Mesothelial cell of epicardium (in vitro differentiated cells): ENCODE measurements at places on chromosomes 11 and 22. TPM values are rescaled to one million over a fixed set of nuclear protein-coding genes. Genes with fewer than 3 reads are reported as not detected.

Gene VWCE
- 6.2 to 8.7 TPM (median 8.2 TPM) in 3 replicates for total RNA-seq

Gene LRRC10B
- total RNA-seq = 0.09 to 0.16 TPM (median 0.11 TPM) in 3 replicates

Gene EMID1
- total RNA-seq = 15.7 to 18.1 TPM (median 17.6 TPM) in 3 replicates

Gene TREH
- total RNA-seq = 0.11 TPM in 1 of 3 replicates, not detected in the others

Gene PRR5L
- total RNA-seq = 5.2 to 6.7 TPM (median 6.5 TPM) in 3 replicates

Gene RCOR2
- 28.6 to 33.7 TPM (median 30.6 TPM) in 3 replicates for total RNA-seq

Gene NXPE4
- total RNA-seq = not detected in 3 replicates

Gene FIBIN
- 7.0 to 9.3 TPM (median 8.9 TPM) in 3 replicates for total RNA-seq

Gene GNAZ
- 5.8 to 6.5 TPM (median 6.0 TPM) in 3 replicates for total RNA-seq

Gene TIMM10
- 41.7 to 46.3 TPM (median 44.0 TPM) in 3 replicates for total RNA-seq

Gene SHISAL1
- 0.58 to 0.72 TPM (median 0.62 TPM) in 3 replicates for total RNA-seq

- no peaks in the 10 kb centered on the region for H3K27me3 ChIP-seq
- no peak overlapping the region for H3K4me3 ChIP-seq
- H3K27ac ChIP-seq = no peak overlapping the region
- H3K36me3 ChIP-seq = peaks cover 2% of the 10 kb centered on the region
- H3K4me1 ChIP-seq = no peaks in the 10 kb centered on the region
- DNase-seq = no peak
These were observed 75.4 kb downstream of the MYEOV start for GRCh38 chr11:69369210-69369825.

GRCh38 chr11:16781936-16782919 lies 43.8 kb downstream of the C11orf58 start:
- H3K4me3 ChIP-seq = no peak overlapping the region
- peaks cover 2% of the 10 kb centered on the region for H3K36me3 ChIP-seq
- H3K27me3 ChIP-seq = no peaks in the 10 kb centered on the region

GRCh38 chr22:36921309-36922104 lies 8.1 kb downstream of the CSF2RB start:
- DNase-seq = no peak
- H3K36me3 ChIP-seq = no peaks in the 10 kb centered on the region
- peak overlapping the region; percentile 35 for H3K27ac ChIP-seq
- peaks cover 4% of the 10 kb centered on the region for H3K27me3 ChIP-seq
- H3K4me3 ChIP-seq = no peak overlapping the region

DNA sequence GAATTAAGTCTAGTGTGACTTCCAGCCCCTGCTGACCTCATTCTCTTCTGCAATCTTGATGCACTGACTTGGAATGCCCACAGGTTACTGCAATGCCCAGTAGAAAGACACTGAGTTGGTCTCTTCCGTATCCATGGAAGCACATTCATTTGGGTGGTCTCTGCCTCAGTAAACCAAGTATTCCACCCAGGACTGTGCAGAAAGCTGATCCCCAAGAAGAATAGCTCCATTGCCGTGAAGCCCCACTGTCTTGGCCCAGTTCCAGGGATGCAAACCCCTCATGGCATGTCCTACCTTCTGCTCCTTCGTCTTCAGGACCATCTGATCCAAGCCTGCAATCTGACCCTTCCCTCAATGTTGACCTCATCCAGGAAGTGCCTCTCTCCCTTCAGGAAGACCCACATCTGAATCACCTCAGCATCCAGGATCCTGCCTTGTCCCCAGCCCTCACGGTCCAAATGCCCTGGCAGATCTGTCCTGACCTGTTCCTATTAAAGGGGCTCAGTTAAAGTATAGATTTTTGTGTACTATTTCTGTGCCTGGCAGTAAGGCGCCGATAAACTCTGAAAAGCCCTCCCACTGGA lies 425.8 kb downstream of the SOX6 start:
- no peaks in the 10 kb centered on the region for H3K36me3 ChIP-seq
- peaks cover 6% of the 10 kb centered on the region for H3K27me3 ChIP-seq
- H3K4me1 ChIP-seq = no peaks in the 10 kb centered on the region

GRCh38 chr11:820655-821511 lies 2.2 kb downstream of the PNPLA2 start:
- H3K27ac ChIP-seq = no peak overlapping the region
- peaks cover 10% of the 10 kb centered on the region for H3K4me1 ChIP-seq
- H3K4me3 ChIP-seq = peak overlapping the region; percentile 78
- no peak for DNase-seq

- DNase-seq = no peak
- H3K4me3 ChIP-seq = no peak overlapping the region
- H3K4me1 ChIP-seq = peaks cover 48% of the 10 kb centered on the region
- H3K36me3 ChIP-seq = peaks cover 13% of the 10 kb centered on the region
- H3K27ac ChIP-seq = no peak overlapping the region
These were observed 8.4 kb downstream of the FXYD6 start for GRCh38 chr11:117868088-117868487.

DNA sequence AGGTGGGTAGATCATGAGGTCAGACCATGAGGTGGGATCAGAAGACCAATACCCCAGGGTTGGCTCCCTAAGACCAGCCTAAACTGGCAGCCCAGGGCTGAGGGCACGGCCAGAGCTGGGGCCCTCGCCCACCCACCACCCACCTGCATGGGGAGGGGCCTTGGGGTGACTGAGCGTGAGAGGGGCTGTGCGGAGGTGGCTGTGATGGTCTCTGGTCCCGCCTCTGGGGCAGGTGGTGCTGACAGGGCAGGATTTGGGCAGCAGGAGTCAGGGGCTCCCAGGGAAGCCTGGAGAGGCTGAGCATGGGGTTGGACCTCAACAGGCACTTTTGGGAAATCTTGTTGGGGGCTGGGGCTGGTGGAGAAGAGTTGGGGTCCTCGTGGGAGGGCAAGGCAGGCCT lies 39.8 kb upstream of the MUC5AC start:
- no peaks in the 10 kb centered on the region for H3K36me3 ChIP-seq
- peaks cover 26% of the 10 kb centered on the region for H3K27me3 ChIP-seq
- H3K27ac ChIP-seq = no peak overlapping the region
- H3K4me1 ChIP-seq = no peaks in the 10 kb centered on the region
- DNase-seq = no peak
- H3K4me3 ChIP-seq = no peak overlapping the region

DNA sequence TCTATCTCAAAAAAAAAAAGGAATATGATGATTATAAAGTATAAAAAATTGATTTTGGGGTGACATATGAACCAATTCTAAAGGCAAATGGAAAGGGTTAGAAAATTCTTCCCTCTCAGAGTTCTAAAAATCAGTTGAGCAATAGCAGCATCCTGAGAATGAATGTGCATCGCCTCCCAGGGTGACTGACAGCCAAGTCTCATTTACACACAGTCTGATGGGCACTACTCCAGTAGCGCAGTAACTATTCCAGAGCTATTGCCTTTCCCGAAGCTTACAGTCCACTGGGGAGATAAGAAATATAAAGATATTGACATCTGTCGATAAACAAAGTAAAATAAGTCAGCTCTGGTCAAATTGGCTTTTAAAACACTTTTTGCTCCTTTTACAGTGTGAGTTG lies 32.3 kb upstream of the SORL1 start:
- H3K27ac ChIP-seq = no peak overlapping the region
- H3K4me3 ChIP-seq = no peak overlapping the region
- no peak for DNase-seq
- no peaks in the 10 kb centered on the region for H3K36me3 ChIP-seq
- peaks cover 4% of the 10 kb centered on the region for H3K27me3 ChIP-seq

GRCh38 chr22:42915980-42916765 lies 59.1 kb upstream of the ARFGAP3 start:
- no peaks in the 10 kb centered on the region for H3K36me3 ChIP-seq
- peaks cover 13% of the 10 kb centered on the region for H3K4me1 ChIP-seq
- H3K4me3 ChIP-seq = no peak overlapping the region
- H3K27ac ChIP-seq = no peak overlapping the region
- H3K27me3 ChIP-seq = no peaks in the 10 kb centered on the region
- no peak for DNase-seq

- H3K4me1 ChIP-seq = peaks cover 51% of the 10 kb centered on the region
- H3K36me3 ChIP-seq = peaks cover 9% of the 10 kb centered on the region
- no peaks in the 10 kb centered on the region for H3K27me3 ChIP-seq
- peak overlapping the region; percentile 78 for H3K4me3 ChIP-seq
- DNase-seq = no peak
These were observed 182.2 kb downstream of the IGLL1 start for GRCh38 chr22:23397613-23398567.

GRCh38 chr11:67351275-67352005 lies 1.9 kb downstream of the POLD4 start:
- no peak overlapping the region for H3K27ac ChIP-seq
- peak; percentile 69 for DNase-seq
- H3K27me3 ChIP-seq = no peaks in the 10 kb centered on the region
- peak overlapping the region; percentile 59 for H3K4me3 ChIP-seq
- H3K36me3 ChIP-seq = no peaks in the 10 kb centered on the region

DNA sequence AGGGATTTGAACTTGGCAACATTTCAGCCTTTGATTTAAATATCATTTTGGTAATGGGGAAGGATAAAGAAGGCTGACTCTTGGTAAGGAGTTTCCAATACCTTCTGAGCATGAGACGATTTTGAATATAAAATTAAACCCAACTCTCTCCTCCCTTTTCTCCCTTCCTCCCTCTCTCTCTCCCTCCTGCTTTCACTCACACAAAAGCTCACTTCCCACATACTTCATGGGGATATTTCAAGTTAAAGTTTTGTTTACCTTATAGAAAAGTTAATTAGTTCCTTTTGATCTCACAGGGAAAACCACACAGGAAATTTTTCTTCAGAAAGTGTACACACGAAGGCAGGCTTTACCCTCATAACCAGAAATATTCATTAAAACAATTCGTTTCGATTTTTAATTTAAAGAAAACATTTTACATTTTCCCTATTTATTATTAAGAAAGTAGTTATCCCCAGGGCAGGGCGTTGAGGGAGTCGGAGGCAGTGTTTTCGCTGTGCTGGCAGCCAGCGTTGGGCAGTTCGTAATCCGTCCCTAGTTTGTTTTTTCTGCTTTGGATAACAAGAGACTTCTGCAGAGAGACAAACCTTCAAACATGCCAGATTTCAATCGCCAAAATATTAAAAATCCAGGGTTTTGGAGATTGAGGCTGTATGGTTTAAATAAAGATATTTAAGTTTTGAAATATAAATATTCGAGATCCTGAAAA lies 25.3 kb upstream of the ALX4 start:
- no peaks in the 10 kb centered on the region for H3K36me3 ChIP-seq
- DNase-seq = no peak
- peak overlapping the region; percentile 44 for H3K27ac ChIP-seq
- no peak overlapping the region for H3K4me3 ChIP-seq
- peaks cover 19% of the 10 kb centered on the region for H3K4me1 ChIP-seq
- peaks cover 91% of the 10 kb centered on the region for H3K27me3 ChIP-seq

DNA sequence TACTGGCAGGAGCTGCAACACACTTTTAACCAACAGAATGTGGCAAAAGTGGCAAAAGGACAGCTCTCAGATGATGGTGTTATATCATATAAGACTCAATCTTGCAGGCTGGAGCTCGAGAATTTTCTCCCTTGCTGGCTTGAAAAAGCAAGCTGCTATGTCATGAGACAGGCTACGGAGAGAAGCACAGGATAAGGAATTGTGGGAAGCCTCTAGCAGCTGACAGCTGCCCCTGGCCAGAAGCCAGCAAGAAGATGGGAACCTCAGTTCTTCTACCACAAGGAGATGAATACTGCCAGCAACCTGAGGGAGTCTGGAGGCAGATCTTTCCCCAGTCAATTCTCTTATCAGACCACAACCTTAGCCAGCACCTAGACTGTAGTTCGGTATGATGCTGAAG lies 24.6 kb downstream of the FXYD6 start:
- no peaks in the 10 kb centered on the region for H3K27me3 ChIP-seq
- DNase-seq = no peak
- peaks cover 35% of the 10 kb centered on the region for H3K36me3 ChIP-seq
- H3K27ac ChIP-seq = no peak overlapping the region
- H3K4me1 ChIP-seq = peaks cover 35% of the 10 kb centered on the region
- H3K4me3 ChIP-seq = no peak overlapping the region

DNA sequence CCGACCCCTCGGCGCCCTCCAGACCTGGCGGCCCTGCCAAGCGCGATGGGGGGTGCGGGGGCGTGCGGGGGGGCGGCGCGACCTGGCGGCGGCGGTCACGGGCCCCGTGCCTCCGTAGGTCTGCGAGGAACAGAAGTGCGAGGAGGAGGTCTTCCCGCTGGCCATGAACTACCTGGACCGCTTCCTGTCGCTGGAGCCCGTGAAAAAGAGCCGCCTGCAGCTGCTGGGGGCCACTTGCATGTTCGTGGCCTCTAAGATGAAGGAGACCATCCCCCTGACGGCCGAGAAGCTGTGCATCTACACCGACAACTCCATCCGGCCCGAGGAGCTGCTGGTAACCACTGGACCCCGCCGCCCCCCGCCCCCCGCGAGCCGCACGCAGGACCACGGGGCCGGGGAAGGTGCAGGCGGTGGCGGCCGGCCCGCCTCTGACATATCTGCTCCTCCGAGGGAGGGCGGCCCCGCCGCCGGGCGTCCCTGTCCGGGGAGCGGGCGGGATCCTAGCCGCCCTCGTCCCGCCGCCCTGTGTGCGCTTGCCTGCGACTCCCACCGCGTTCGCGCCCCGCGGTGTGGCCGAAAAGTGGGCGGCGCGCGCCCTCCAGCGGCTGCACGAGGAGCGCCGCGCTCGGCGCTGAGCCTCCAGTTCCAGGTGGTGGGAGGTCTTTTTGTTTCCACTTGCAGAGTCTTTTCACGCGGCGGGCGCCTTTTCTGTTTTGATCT lies 2.1 kb downstream of the CCND1 start:
- no peaks in the 10 kb centered on the region for H3K36me3 ChIP-seq
- H3K27me3 ChIP-seq = peaks cover 12% of the 10 kb centered on the region
- H3K27ac ChIP-seq = peak overlapping the region; percentile 59
- peaks cover 29% of the 10 kb centered on the region for H3K4me1 ChIP-seq
- peak; percentile 83 for DNase-seq

GRCh38 chr11:89347071-89347470 lies 144.1 kb downstream of the NOX4 start:
- peaks cover 5% of the 10 kb centered on the region for H3K36me3 ChIP-seq
- peak overlapping the region; percentile 79 for H3K27ac ChIP-seq
- H3K27me3 ChIP-seq = no peaks in the 10 kb centered on the region
- no peak overlapping the region for H3K4me3 ChIP-seq
- peaks cover 54% of the 10 kb centered on the region for H3K4me1 ChIP-seq

- H3K36me3 ChIP-seq = peaks cover 20% of the 10 kb centered on the region
- H3K27me3 ChIP-seq = no peaks in the 10 kb centered on the region
- no peak overlapping the region for H3K27ac ChIP-seq
- DNase-seq = no peak
These were observed 259.1 kb downstream of the TBC1D22A start for GRCh38 chr22:47021371-47022074.

DNA sequence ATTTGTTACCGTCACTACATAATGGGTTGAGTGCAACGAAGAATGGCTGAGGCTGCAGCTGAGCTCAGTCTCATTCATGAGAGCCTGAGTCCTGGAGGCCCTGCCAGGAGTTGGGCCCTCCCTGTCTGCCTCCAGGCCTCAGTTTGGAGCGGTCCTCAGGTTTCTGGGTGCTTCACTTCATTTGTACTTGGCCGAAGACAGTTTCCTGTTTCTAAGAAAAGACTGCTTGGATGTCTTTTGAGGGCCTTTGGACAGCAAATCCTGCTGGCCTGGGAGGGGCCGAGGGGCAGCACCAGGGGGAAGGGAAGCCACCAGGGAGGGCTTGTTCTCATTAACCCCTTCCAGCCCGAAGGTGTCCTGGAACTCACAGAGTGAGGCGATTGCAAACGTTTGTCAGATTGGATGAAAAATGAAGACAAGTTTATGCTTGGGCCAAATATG lies 163.1 kb downstream of the ETS1 start:
- no peak for DNase-seq
- H3K4me1 ChIP-seq = peaks cover 43% of the 10 kb centered on the region
- H3K27me3 ChIP-seq = no peaks in the 10 kb centered on the region
- H3K4me3 ChIP-seq = no peak overlapping the region

- peak; percentile 59 for DNase-seq
- H3K27ac ChIP-seq = no peak overlapping the region
- no peaks in the 10 kb centered on the region for H3K36me3 ChIP-seq
- H3K27me3 ChIP-seq = no peaks in the 10 kb centered on the region
- H3K4me3 ChIP-seq = peak overlapping the region; percentile 67
- H3K4me1 ChIP-seq = peaks cover 40% of the 10 kb centered on the region
These were observed 4.0 kb upstream of the MCAM start for GRCh38 chr11:119320776-119321524.
